Right ventricle myocardium inferior (tissue), 1 donor: ENCODE measurements at places on chromosomes 2 and 18. TPM values are rescaled to one million over a fixed set of nuclear protein-coding genes. Genes with fewer than 3 reads are reported as not detected.

STPG4 gene
- not detected for total RNA-seq

RAB10 gene
- 96.7 TPM for total RNA-seq

REG3A gene
- not detected for total RNA-seq

DNA sequence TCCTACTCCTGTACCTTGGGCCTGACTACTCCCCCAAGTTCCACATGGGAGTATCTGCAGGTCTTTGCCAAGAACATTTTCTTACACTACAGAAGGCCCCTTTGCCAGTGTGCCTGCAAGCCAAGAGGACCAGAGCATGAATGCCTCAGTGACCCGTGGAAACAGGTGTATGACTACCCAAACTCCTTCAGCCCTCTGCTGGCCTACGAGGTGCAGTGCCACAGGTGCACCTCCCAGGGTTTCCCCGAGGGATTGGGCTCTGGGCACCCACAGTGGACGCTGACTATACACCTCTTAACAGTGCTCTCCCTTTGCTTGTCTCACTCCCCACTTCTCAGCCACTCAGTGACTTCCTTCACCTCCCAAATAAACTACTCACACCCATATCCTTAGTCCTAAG lies 91.4 kb downstream of the COL6A3 start:
- DNase-seq, result no peak

COL4A3 gene
- total RNA-seq, result 5.5 TPM

GRCh38 chr2:14632133-14632936 lies at the start of gene LRATD1:
Gene LRATD1 (plus strand): TSS chr2:14632717. CDS start chr2:14633980, 1,263 bp downstream.
- peak; percentile 84 for DNase-seq

GRCh38 chr18:64419156-64419555 lies 270.3 kb upstream of the LINC00305 start:
- DNase-seq, result no peak

DNA sequence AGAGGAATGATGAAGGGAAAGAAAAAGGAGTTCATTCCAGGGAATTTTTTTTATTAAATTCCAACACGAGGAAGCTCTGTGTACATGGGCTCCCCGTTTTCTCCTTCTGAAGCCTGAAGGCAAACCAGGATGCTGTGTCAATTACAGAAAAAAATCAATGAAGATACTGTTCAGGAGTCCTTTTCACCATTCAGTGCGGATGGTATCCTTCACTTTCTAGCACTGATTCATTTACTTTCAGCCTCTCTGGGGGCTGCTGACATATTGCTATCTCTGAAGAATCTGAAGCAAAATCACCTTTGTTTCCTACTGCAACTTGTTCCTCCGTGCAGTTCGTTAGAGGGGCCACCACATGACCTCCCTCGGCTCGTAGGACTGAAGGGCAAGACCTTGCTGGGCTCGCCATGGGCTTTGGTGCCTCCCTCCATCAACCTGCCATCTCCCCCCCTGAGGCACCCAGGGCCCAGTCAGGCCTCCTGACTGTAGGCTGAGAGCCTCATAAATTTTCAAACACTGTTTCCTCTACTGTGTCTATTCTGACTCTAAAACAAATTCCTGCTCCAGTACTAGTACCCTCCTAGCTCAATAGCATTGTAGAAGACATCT lies 25.5 kb upstream of the ST8SIA3 start:
- no peak for DNase-seq

- no peak for DNase-seq
Measured at GRCh38 chr2:136119717-136120675, 2.0 kb upstream of the CXCR4 start.

EVX2 gene
- total RNA-seq, result not detected

DNA sequence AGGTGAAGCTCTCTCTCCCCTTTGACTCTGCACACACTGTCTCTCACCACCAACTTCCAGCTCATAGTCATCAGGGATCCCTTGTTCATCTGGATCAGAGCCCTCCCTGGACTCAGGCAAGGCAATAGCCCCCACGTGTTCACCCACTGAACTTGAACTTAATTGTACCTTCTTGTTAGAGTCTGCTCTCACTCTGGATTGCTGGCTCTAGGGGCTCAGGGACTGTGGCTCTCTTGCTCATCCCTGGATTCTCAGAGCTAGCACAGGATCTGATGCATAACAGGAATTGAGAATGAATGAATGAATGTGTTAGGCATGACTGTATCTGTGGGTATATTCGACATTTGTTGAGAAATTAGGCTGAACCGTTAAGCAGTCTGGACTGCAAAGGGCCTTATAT lies 16.7 kb upstream of the ASAP2 start:
- no peak for DNase-seq

SERPINB5 gene
- not detected for total RNA-seq

DNA sequence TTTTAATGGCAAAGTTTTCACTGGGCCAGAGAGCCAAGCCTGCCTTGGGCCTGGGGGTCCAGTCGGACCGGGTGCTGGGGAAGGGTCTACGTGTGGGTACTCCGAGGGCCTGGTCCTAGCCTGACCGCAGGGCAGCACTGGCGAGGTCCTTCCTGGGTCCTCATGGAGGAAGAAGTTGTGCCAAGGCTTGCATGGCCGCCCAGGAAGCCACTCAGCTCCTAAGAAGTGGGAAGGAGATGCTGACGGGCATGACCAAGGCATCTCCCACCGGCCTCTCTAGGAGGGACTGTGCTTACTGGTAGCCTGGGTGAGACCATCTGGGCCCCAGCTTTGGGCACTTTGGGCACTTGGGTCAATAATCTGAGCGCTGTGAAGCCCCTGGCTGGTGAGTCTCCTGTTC lies 22.6 kb downstream of the CIB4 start:
- no peak for DNase-seq

DNA sequence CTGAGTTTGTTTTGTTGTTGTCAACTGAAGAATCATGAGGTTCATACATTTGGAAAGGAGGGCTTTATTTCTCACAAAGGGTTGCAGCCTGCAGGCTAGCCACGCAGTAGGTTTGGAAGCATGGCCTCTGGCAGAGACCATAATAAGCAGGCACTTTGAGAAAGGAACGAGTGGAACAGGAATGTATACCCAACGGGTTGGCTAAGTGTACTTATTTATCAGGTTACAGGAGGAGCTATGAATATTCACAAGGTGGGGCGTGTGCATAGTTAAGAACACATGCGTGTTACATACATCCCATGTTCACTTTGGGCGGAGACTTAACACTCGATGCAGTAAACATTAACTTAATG lies 30.1 kb upstream of the SH3RF3 start:
- no peak for DNase-seq

GRCh38 chr2:41859615-41860514 lies 188.0 kb upstream of the PKDCC start:
- no peak for DNase-seq

DNA sequence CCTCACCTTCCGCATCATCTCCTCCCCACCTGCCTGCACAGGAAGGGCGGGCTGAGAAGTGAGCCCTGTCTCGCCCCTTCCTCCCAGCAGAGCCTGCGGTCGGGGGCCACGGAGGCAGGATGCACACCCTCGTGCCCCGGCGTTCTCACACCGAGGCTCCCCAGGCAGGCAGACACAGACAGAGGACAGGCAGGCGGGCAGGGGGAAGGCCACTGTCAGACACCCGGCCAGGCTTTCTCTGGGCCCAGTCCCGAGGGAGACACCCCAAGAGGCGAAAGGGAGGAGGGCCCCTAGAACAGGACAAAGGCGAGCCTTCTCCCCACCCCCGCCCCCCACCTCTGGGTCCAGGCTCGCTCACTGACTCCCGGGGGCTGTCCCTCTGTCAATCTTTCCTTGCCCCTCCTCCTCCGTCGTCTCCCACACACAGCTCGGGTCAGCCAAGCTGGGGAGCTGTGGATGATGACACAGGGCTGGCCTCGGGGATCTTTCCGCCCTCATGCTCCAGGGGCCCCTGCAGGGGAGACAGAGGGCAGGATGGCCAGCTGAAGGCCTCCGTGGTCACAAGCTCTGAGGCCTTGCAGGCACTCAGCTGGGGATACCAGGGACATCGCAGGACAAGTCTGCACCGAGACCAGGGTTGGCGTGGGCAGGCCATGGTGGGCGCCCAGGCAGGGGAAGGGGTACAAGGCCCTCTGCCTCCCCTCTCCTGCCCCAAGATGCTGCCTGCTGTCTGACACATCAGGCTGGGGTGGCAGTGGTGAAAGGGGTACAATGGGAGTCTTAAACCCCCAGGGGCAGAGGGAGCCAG lies 24.9 kb downstream of the BIN1 start:
- no peak for DNase-seq

DNA sequence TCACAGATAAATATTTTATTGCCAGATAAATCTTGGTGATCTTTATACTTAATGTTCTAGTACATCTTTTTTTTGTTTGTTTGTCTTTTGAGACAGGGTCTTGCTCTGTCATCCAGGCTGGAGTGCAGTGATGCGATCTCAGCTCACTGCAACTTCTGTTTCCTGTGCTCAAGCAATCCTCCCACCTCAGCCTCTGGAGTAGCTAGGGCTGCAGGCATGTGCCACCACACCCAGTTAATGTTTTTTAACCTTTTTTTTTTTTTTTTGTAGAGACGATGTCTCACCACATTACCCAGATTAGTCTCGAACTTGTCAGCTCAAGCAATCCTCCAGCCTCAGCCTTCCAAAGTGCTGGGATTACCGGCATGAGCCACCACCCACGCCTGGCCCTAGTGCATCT lies 9.1 kb upstream of the C1GALT1C1L start:
- no peak for DNase-seq

MATN3 gene
- total RNA-seq, result 0.19 TPM

DNA sequence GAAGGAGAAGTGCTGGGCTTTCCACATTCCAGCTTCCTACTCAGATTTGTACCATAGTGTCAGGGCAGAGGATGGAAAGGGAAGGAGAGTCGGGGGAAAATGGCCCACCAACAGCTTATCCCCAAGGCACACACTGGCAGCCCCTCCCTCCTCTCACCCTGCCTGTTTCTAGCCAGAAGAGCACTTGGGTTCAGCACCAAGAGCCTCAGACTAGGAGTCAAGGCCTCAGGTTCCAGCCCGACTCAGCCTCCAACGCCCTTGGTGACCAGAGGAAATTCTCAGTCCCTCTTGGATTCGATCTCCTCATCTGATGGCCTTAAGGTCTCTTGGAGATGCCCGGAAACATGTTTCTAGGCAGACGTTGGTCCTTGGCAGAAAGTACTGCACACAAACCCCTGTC lies 53.9 kb downstream of the TNS1 start:
- no peak for DNase-seq

GRCh38 chr2:118380915-118381653 lies 292.8 kb downstream of the INSIG2 start:
- no peak for DNase-seq

DNA sequence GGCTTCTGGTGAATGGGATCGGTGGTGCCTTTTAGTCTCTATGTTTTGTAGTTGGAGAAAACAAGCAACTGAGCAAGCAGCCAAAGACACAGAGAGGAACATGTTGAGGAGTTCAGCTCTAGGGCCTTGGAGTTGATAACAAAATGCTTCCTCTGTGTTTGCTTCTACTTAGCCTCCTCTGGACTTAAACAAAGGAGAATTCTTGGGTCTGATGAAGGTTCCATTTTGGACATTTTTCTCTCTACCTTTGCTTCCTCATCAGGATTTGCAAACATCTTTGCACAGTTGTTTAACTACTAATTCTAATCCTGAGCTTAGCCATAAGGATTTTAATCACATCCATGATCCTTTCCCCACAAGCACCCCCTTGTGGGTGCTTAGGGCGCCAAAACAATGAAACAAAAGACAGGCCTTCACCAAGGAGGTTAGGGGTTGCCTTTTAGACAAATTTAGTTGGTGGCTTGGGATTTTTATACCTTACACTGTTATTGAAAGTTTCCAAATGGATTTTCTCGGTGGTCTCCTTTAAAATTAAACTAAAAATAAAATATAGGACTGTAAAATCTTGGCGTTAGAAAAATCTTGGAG lies 148.5 kb upstream of the SATB2 start:
- DNase-seq, result no peak

DLGAP1 gene
- not detected for total RNA-seq

DNA sequence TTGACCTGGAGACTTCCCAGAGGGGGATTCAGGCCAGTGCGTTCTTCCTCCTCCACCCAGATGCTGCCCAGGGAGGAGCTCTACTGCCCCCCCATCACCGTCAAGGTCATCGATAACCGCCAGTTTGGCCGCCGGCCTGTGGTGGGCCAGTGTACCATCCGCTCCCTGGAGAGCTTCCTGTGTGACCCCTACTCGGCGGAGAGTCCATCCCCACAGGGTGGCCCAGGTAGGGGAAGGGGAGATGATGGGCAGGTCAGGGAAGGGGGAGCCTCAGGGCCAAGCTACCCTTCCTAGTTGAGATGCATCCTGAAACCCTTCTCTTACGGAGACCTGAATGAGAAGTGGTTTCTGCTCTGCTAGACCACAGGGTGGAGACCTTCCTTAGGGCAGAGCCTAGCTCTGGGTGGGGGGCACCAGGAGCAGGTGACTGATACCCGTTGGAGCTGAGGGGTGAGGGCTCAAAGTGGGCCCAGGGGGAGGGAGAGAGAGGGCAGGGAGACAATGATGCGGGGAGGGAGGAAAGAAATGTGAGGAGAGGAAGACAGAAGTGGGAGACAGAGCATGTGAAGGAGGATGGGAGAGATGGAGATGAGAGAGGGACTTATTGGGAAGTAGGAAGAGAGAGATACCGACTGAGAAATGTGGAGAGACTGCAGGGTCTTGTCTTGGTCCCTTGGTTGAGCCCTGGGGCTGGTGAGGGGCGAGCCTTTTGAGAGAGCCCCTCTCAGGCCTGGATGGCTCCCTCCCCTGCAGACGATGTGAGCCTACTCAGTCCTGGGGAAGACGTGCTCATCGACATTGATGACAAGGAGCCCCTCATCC lies 159.4 kb downstream of the DYSF start:
- no peak for DNase-seq

- no peak for DNase-seq
Measured at GRCh38 chr2:64950226-64951160, 38.7 kb upstream of the SLC1A4 start.

LIMS4 gene
- 3.7 TPM for total RNA-seq

BMPR2 gene
- total RNA-seq, result 45.3 TPM

- DNase-seq, result no peak
Measured at GRCh38 chr2:126317790-126318431, 338.0 kb upstream of the GYPC start.
